ENCODE measurements at places on chromosomes 12 and 14. TPM values are rescaled to one million over a fixed set of nuclear protein-coding genes. Genes with fewer than 3 reads are reported as not detected.

The CD27 gene
- 2.2 TPM for total RNA-seq

DNA sequence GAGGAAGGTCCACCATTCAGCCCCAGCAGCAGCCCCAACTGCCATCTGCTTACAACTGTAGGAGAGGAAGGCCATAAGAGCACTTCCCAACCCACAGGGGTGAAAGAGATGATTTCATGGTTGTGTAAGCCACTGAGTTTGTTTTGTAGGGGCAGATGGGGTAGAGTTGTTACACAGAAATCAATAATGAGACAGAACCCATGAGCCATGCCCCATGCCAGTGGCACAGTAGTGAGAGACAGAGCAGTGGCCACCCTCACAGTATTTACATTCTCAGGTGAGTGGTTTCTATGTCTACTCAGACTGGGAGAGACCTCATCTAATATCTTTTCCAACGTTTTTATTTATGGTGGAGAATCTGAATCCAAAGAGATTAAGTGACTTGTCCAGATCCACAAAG lies 68.6 kb downstream of the NUAK1 start:
- no peak for DNase-seq

The CEBPE gene
- not detected for total RNA-seq

DNA sequence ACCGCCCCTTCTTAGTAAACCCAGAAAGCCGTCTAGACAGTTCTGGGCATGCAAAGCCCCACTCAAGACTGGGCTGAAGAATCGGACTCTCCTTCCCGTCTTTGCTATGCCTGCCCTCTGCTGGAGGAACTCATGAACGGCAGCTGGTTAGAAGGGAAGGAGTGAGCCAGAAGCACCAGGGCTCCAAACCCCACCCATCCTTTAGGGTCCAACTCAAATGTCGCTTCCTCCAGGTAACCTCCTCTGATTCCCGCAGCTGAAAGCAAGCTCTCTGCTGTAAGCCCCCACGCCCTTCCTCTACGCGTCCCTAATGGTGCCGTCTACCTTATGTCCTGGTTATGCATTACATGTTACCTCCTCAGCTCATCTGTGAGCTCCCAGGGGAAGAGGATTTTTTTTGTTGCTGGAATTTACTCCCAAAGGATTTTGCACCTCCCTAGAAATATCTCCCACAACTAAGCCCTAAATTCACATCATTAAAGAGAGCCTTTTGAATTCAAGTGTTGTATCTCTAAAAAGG lies 59.0 kb upstream of the SCN8A start:
- DNase-seq, result peak; percentile 75

DNA sequence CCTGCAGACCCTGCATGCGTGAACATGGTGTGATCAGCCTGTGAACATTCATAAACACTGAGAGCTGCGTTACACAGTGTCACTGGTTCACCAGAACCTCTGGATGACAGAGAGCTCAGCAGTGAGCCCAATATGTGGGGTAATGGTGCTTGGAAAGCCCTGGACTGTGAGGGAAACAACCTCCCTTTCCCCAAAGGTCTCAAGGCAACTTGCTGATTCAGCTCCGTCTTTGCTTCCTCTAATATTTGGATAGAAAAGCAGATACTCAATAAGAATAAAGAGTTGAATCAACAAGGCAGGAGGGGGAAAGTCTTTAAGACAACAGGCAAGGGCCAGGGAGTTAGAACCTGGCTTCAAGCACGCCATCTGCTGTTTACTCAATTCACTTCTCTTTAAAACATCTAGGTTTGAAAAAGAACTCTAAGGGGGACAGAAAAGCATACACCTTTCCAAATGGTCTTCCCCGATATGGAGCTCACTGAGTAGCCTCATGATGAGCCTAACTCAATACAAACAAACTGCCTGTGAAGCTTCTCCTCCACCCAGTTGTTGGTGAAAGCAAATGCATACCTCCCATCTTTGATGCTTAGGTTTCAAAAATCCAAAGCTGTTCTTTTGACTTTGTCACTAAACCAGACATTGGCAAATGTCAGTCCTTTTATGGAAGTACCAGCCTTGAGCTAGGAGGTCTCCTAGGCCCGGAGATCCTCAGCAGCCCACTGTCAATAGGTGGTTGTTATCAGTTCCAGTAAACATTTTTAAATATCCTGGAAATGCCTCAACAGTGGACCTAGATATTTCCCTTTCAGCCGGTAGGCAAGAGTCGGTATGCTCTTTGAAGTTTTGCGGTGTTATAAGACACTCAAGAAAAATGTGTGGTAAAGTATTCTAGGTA lies 76.1 kb downstream of the SAMD4A start:
- no peak for DNase-seq

The FAM186B gene
- total RNA-seq, result 2.3 TPM

The ANAPC5 gene
- total RNA-seq, result 229 TPM

- DNase-seq, result no peak
These were observed 47.3 kb upstream of the GTF2A1 start for GRCh38 chr14:81268016-81268416.

DNA sequence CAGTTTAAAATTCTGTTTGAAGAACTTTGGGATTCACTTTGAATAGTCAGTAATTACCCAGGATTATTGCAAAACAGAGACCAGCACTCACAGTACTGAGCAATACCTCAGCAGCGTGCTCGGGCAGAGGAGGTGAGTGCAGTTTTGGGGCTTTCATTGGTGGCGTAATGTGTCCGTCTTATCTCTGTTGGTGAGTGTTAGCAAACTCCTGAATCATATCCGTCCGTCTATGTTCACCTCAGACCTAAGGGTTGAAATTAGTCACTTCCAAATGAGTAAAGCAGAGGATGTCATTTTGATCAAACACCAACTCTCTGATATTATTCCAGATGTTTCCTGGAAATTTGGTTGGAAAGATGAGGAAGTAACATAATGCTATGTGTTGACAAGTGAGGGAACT lies 82.8 kb downstream of the BORCS5 start:
- DNase-seq, result peak; percentile 71

DNA sequence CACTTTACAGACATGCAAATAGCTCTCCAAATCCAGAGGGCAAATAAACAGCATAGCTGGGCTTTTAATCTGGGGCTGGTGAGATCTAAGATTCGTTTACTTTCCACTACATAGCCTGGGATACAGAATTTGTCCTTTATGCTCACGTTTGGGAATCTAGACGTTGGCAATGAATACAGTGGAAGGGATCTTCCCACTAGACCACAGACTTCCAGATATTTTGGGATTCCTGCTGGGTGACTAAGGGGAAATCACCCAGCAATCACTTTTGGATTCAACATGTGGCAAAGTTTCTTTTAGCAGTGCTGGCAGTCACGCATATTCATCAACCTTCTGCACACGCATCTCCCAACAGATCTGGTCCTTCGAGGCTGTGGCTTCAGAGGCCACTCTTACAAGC lies 23.5 kb downstream of the APPL2 start:
- DNase-seq, result no peak

DNA sequence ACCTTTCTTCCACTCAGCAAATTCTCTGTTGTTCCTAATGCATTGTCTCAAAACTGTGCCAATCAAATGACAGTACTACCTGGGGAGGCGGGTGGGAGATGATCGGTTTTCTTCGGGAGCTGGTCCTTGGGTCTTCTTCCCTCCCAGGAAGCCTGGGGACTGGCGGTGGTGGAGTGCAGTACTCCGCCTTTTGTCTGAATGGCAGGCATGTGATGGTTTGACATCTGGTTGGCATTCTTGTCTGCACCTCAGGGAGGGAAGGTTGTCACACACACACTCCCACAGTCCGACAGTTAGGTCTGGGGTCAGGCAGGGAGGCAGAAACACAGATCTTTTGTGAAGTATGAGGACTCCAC lies 114.8 kb downstream of the SNAPC1 start:
- no peak for DNase-seq

DNA sequence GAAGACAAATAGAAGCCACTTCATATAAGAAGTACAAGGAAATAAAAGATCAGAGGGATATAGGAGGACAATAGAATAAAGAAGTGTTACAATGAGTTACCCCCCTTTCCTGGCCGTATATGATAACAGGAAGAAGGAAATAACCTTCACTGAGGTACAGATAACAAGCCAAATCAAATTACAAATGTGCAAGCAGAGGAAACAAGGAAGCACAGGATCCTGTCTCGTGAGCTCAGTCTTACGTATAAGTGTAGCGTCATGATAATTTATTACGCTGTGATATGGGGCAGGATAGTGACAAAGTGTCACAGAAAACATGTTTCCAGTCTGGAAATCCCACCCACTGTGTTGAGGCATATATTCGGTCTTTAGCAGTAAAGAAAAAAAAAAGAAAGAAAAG lies 26.5 kb downstream of the CRACR2A start:
- DNase-seq, result no peak
